ENCODE measurements at places on chromosomes 13 and 19. TPM values are rescaled to one million over a fixed set of nuclear protein-coding genes. Genes with fewer than 3 reads are reported as not detected.

The FGF22 gene
- polyA plus RNA-seq: not detected

The CACNA1A gene
- 0.96 TPM for polyA plus RNA-seq

The PRDX2 gene
- polyA plus RNA-seq: 294 TPM

GRCh38 chr13:30292325-30292724 is 15.0 kb downstream of the KATNAL1 start:
- H3K27ac ChIP-seq: no peak overlapping the region
- peaks cover 2% of the 10 kb centered on the region for H3K4me1 ChIP-seq
- no peaks in the 10 kb centered on the region for H3K27me3 ChIP-seq
- H3K4me3 ChIP-seq: no peak overlapping the region
- H3K36me3 ChIP-seq: no peaks in the 10 kb centered on the region

DNA sequence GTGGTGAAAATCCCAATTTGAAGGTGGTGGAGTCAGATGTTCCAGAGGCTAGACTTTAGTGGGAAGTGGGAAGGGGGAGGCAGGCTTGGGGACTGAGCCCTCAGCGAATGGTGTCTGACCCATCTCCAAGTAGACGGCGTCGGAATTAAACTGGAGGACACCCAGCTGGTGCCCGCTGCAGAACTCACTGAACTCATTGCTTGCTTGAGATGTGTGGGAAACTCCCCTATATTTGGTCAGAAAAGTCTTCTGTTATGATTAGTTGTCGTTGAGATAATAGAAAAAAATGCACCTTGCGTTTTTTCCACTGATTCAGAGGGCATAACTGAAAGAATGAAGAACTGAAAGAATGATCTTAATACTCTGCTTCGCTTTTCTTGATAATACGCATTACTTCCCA is 871 bp upstream of the ZNF583 start:
- no peaks in the 10 kb centered on the region for H3K27me3 ChIP-seq
- H3K36me3 ChIP-seq: no peaks in the 10 kb centered on the region
- H3K4me3 ChIP-seq: peak overlapping the region; percentile 96
- DNase-seq: peak; percentile 14

GRCh38 chr13:110981379-110981778 is 66.5 kb upstream of the ANKRD10 start:
- DNase-seq: no peak
- H3K27ac ChIP-seq: no peak overlapping the region
- no peaks in the 10 kb centered on the region for H3K27me3 ChIP-seq
- no peaks in the 10 kb centered on the region for H3K36me3 ChIP-seq
- no peak overlapping the region for H3K4me3 ChIP-seq

DNA sequence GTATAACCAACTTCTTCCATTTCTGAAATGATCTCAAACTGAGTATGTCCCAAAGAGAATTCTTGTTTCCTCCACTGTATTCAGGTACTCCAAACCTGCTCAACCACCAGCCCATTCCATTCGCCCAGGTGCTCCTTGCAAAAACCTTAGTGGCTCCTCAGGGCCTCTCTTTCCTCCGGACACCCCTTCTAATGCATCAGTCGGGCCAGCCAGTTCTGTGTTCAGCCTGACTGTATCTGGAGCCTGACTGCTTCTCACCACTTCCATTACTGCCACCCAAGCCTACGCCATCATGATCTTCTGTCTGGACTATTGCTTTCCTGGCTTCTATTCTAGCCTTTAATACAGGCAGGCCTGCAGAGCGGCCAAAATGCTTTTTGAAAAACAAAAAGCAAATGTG is 1.5 kb downstream of the PHF11 start:
- H3K27me3 ChIP-seq: no peaks in the 10 kb centered on the region
- H3K27ac ChIP-seq: no peak overlapping the region
- H3K36me3 ChIP-seq: no peaks in the 10 kb centered on the region
- DNase-seq: no peak
- H3K4me1 ChIP-seq: peaks cover 22% of the 10 kb centered on the region
- no peak overlapping the region for H3K4me3 ChIP-seq
